ENCODE measurements at places on chromosomes 7 and 10.

- DNase-seq = no peak
Observed at GRCh38 chr10:74892839-74893238, 66.4 kb downstream of the KAT6B start.

- no peak for DNase-seq
Observed at GRCh38 chr7:144720149-144720548, 115.7 kb downstream of the TPK1 start.

GRCh38 chr7:69052447-69052846, 545.8 kb upstream of the AUTS2 start:
- no peak for DNase-seq

DNA sequence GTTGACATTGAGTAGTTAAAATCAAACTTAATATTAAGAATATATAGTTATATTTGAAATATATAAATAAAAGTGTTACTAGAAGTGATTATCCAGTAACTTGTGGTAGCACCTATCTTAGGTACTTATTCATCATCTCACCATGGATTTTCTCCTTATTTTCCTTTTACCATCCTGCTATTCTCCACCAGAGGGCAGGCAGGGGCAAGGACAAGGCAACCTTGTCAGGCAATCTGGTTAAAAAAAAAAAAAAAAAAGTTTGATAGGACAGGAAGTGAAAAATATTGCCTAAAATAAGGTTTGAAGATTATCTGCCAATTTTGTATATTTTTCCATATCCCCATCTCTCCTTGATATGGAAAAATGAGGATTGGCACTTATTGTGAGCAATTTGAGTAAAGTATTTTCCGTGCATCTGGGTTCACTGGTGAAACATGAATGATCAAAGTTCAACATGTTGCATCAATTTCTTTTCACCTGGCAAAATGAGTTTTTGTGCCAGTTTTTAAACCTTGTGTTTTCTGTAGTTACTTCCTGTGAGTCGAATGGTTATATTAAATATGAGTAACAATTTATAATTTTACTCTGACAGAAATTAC, 256.7 kb downstream of the AGMO start:
- peak; percentile 63 for DNase-seq

GRCh38 chr7:131164025-131164925, 163.4 kb upstream of the MKLN1 start:
- no peak for DNase-seq

DNA sequence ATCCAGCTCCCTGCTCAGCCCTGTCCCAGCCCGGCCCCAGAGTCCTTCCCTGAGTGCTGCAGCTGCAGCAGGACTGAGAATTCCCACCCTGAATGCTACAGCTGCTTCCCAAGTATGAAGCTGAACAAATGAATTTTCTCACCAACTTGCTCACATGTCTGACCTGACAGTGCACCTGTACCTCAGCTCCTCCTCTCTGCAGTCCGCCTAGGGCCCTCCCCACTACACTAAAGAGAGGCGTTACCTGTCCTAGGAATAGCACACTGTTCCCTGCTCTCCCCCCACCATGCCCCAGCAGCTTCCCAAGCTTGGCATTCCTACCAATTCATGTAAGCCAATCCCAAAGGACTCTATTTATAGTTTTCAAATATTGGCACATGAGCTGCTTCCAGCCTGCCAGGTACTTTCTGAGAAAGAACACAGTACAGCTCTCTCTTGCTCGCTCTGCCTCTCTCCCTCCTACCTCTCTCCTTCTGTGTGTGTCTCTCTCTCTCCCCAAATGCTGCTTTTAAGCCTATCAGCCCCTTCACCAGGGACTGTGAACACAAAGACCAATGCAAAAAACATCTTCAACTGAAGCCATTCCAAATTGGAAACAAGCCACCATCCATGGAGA, 400.1 kb downstream of the TNS3 start:
- DNase-seq = no peak

DNA sequence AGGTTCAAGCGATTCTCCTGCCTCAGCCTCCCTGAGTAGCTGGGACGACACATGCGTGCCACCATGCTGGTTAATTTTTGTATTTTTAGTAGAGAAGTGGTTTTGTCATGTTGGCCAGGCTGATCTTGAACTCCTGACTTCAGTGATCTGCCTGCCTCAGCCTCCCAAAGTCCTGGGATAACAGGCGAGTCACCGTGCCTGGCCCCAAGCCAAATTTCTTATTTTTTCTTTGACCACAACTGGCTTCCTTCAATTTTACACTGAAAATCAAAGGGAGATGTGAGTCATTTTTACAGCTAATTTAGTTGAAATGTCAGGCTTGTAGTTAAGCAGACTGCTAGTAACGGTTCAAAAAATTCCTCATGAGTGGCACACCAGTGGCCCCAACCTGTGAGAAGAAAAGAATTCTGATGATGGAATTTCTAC, 7.8 kb downstream of the RNF216 start:
- no peak for DNase-seq

GRCh38 chr7:67754651-67755050, 758.0 kb downstream of the TYW1 start:
- DNase-seq = no peak

DNA sequence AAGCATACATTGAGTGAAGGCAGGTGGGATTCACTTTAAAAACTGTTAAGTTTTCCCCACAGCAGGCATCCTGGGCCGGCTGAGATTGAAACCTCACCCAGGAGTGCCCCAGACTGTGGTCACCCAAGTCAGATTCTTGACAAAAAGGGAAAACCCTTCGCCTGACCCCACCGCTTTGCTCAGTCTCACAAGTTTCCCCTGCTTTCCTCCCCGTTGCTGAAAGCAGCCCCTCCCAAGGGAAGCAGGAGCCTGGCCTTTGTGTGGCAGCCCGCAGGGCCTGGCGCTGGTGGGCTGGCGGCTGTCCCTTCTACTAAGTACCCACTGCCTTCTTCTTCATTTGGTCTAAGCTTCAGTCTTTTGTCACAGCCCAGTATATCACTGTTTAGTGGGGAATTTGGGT, 16.0 kb downstream of the RNF32 start:
- no peak for DNase-seq

DNA sequence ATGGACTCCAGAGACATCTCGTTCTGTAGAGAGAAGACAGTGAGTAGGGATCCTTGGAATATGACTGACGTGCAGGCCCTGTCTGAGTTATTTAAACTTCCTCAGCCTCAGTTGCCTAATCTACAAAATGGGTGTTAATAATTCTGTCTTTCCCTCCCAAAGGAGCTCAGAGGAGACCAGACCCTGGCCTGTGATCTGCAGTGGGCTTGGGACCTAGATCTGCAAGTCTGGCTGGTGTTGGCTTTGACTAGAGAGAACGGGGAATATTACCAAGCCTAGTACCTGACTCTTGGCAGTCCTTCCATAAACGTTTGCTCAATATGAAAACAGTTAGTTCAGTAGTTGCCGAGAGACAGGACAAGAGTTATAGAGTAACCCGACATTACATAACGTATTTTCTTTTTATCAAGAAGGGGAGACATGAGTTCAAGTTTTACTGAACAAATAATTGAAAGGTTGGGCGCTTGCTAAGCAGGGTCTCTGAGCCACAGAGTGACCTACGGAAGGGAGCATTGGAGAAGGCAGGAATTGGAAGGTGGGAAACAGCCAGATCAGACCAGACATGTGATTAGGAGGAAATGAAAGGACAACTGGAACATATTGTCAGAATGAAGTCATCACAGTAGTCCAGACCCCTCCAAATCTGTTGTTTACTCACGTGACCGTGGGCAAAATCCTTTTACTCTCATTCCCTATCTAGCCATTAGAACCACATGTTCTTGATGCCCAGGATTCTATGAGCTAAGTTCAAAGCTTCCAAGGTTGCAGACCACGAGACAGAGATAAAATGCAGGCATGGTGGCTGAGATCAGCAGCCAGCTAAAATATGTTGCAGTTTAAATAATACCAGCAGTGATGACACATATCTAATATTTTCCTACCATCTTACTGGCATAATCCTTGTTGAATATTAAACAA, 10.9 kb upstream of the CYP3A4 start:
- DNase-seq = peak; percentile 50

GRCh38 chr7:39240864-39241263, 263.2 kb downstream of the POU6F2 start:
- DNase-seq = no peak

GRCh38 chr10:76115471-76116155, 684.2 kb downstream of the LRMDA start:
- DNase-seq = no peak

DNA sequence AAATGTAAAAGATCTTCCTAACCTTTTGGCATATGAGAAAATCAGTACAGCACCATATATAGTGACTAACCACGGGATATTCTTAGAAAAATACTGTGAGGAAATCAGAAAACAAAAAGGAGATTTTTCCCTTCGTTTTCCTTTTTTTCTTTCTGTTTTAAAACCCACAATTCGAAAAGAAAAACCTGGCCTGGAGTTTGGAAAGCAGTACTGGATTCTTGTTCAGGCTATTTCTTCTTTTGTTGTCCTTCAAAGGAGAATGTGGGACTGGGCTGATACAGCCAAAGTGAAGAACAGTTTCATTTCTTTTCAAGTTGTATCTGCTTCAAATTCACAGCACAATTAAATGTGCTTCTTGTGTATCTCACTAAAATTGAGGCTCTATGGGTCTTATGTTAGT, 156.8 kb upstream of the PHYHIPL start:
- DNase-seq = no peak

GRCh38 chr7:69770613-69771012, 172.3 kb downstream of the AUTS2 start:
- no peak for DNase-seq

- DNase-seq = no peak
Observed at GRCh38 chr10:62463364-62463763, 89.2 kb downstream of the ZNF365 start.

GRCh38 chr7:76123316-76123715, 75.4 kb downstream of the MDH2 start:
- no peak for DNase-seq

GRCh38 chr7:36217961-36218284, 64.9 kb downstream of the EEPD1 start:
- no peak for DNase-seq

GRCh38 chr10:35124540-35124939, 2.1 kb upstream of the CREM start:
- no peak for DNase-seq

- peak; percentile 71 for DNase-seq
Observed at GRCh38 chr7:2138146-2138765, 94.5 kb downstream of the MAD1L1 start.

GRCh38 chr7:90210475-90210874, 1.1 kb upstream of the STEAP2 start:
- DNase-seq = no peak

GRCh38 chr7:35036361-35037171, 719 bp downstream of the DPY19L1 start:
- peak; percentile 81 for DNase-seq

GRCh38 chr7:12524794-12525386, 45.6 kb upstream of the SCIN start:
- no peak for DNase-seq

- no peak for DNase-seq
Observed at GRCh38 chr10:59265141-59265540, 88.7 kb downstream of the PHYHIPL start.

DNA sequence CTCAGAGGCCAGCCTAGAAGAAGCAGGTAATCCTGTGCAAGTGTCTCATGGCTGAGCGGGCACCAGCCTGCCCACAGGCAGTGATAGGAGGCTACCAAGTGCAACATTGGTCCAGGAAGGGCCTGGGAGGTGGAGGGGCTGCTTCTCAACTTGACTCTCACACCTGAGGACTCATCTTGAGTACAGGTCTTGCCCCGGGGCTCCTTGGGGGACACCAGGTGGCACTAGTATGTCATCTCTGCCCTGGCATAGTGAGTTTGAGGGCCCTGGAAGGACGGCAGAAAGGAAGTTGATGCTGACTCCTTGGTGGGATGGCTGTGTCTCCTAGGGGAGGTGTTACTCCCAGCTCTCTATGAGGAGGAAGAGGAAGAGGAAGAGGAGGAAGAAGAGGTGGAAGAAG, 2.3 kb downstream of the CCDC136 start:
- no peak for DNase-seq

DNA sequence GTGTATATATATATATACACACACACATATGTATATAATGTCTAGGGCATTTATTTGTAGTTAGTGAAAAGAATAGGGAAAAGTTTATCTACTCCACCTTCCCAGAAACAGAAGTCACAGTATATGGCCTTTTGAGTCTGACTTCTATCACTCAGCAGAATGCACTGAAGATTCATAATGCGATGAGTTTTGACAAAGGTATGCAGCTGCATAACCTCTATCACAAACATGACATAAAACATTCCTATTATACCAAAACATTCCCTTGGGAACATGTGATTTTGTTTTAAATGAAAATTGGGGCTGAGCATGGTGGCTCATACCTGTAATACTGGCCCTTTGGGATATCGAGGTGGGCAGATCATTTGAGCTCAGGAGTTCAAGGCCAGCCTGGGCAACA, 137.3 kb upstream of the EEPD1 start:
- DNase-seq = no peak

DNA sequence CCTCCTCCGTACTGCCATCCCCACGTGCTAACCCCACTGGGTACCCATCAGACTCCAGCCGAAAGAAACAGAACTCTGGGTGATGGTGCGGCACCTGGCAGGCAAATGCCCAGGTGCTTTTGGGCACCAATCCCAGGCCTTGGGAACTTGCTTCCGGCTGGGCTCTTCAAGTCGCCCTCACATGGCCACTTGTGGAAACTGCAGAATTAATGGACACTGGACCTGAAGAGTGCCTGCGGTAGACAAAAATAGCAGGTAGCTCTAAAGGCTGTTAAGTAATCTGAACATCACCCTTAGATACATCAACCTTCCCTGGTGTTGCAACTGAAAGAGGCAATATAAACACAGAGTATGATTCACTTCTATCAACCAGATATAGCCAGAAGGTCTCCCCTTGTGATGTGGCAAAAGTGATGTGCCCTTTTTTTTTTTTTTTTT, 644.4 kb downstream of the GRM8 start:
- DNase-seq = no peak

DNA sequence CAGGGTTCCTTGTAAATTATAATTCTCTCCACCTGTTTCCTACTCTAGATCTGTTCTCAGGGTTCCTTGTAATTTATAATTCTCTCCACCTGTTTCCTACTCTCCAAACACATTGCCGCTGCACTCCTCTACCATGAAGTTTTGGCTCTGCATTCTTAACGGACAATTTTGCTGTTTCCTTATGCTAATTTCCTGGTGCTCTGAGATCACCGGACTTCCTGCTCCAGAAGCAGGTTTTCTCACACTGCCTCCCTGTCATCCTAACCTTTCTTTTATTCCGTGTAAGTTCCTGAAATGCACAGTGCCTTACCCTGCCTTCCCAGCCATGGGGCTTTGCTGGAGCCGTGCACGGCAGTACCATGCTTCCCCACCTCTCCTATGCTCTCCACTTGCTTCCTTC, 256.8 kb downstream of the PLXNA4 start:
- no peak for DNase-seq

- DNase-seq = no peak
Observed at GRCh38 chr10:64113375-64113774, 592.2 kb downstream of the REEP3 start.

Measured in Peyer's patch (tissue), 4 donors.